ENCODE measurements at places on chromosomes 13 and 19.
A peak's percentile ranks its signal among the peaks of the same experiment; 100 is the strongest.

DNA sequence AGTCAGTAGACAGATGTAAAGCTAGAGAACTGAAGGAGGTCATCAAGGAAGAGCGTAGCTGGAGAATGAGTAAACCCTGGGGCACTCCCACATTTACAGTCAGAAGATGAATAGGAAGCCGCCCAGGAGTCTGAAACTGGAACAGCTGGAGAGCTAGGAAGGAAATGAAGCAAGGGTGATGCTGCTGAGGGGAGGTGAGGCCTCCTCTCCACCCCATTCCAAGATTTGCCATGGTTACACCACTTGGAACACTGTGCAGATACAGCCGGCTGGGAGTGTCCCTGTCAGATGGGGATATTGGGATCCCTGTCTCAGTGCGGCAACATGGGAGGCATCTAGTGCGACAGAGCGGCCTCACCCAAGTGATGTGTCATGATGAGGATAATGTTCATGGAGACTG, 51.8 kb upstream of the GPI start:
- no peak for DNase-seq

- DNase-seq, result no peak
These were observed 29.9 kb downstream of the NLRP13 start for GRCh38 chr19:55902080-55902751.

DNA sequence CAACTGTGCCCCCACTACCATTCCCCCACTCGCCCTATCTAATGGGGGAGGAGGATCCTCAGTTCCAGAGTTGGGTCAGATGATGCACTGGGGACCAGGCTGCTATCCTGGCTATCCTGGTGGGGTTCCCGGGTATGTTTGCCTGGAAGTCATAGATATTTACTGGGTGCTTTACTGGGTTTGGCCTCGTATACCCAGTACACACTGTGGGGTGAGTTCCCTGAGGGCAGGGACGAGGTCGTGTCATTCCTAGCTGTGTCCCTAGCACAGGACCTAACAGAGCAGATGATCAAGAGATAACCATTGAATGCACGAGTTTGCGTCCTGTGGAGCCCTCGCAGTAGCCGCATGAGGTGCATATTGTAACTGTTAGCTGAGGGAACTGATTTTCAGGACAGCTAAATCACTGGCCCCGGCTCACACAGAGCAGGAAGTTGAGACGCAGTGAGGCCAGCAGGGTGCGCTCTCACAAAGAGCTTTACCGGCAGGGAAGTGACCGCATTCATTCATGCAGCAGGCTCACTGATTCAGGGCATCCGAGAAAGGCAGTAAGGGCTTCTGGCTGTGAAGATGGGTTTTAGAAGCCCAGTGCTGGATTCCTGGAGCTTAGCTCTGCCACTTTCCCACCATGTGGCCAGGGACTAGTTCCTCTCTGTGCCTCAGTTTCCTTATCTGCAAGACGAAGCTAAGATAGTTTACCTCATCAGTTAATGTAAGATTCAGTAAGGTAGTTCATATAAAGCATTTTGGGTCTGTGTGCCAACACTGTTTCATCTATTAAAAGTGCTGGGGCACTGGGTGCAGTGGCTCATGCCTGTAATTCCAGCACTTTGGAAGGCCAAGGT, 6.0 kb downstream of the RUVBL2 start:
- no peak for DNase-seq

DNA sequence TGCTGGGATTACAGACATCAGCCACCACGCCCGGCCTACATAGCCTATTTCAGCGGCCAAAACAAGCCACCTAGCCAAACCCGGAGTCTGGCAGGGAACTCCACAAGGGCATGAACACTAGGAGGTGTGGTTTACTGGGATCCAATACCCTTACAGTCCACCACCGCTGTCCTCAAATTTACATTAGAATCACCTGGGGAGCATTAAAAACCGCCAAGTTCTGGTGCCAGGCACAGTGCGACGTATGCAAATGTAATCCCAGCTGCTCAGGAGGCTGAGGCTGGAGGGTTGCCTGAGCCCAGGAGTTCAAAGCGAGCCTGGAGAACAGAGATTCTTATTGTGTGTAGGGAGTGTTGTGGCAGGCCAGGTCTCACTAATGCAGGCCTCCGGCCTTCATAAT, 4.2 kb upstream of the AP1M1 start:
- no peak for DNase-seq

GRCh38 chr13:93270769-93271742, 44.4 kb downstream of the GPC6 start:
- peak; percentile 94 for DNase-seq

DNA sequence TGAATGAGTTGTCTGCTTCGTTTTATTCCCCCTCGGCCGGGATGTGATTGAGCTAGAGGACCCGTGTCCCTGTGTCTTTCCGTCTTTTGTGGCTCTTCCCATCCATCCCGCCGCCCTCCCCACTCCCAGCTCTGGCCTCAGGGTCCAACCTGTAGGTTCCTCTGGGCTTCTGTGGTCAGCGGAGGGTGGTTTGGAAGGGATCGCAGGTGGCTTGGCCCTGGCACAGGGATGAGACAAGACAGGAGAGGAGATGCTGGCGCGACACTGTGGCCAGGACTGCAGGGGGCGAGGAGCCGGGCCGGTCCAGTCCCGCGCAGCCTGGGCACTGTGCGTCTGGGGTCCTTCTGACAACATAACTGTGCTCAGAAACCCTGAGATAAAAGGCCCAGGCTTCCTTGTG, 2.0 kb downstream of the EVI5L start:
- no peak for DNase-seq

DNA sequence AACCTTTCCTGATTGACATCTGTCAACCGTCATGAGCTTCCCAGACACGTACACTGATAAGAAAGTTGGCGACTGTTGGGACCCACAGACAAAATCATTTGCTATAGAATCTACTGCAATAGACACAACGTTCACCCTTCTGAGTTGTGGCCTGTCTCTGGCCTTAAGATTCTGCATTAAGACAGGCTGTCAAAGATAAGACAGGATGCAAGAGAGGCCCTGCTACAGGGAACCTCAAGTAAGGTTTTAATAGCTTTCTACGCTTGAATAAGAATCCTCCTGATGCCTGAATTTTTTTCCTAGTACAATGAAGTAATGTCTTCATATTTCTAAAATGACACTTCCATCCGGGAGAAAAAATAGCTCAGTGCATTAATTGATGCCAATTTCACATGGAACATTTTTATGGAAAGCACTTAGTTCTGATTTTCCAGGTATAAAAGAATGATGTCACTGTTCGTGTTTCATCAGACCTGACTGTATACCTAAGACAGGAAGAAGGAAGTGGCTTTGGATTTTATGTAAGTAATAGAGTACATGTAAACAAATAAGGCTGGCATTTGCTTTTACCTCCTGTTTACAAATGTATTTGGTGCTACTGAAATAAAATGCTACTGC, 275.2 kb upstream of the GPC6 start:
- DNase-seq, result no peak
